ENCODE measurements at places on chromosomes 11 and 22.

DNA sequence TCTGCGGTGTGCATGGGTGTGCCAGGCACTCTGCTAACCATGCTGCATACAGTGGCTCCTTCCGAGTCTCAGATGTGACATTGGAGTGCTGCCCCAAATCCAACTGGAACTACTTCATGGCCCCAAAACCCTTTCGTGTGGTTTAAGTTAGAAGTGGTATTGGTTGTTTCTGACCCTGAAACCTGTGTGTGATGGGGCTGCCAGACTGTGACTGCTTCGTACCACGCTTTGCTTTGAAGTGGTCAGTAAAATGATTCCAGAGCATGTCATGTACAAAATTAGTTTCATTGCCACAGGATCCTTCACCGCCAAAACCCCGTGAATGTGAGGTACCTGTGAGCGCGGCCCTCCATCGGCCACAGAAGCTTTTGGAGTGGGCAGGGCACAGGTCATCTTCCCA is 142.2 kb downstream of the WNT7B start:
- DNase-seq = no peak

GRCh38 chr11:518463-519202 is 11.6 kb upstream of the RNH1 start:
- peak; percentile 92 for DNase-seq

GRCh38 chr11:105000167-105000566 is 22.8 kb downstream of the CASP5 start:
- DNase-seq = peak; percentile 3

- DNase-seq = no peak
Observed at GRCh38 chr11:110286298-110287040, 9.9 kb downstream of the RDX start.

GRCh38 chr22:50151571-50152537 is 18.7 kb upstream of the PANX2 start:
- DNase-seq = no peak

- no peak for DNase-seq
Observed at GRCh38 chr22:37147186-37147990, 2.3 kb downstream of the IL2RB start.

- DNase-seq = no peak
Observed at GRCh38 chr22:48004038-48004437, 1241.6 kb downstream of the TBC1D22A start.

- DNase-seq = no peak
Observed at GRCh38 chr11:93213622-93214021, 15.8 kb upstream of the SLC36A4 start.
